Fibroblast of lung (primary cell): ENCODE measurements at places on chromosomes 5 and 9. TPM values are rescaled to one million over a fixed set of nuclear protein-coding genes. Genes with fewer than 3 reads are reported as not detected.

- DNase-seq, result peak; percentile 45
These were observed 1.4 kb downstream of the EFNA5 start for GRCh38 chr5:107669096-107670031.

DNA sequence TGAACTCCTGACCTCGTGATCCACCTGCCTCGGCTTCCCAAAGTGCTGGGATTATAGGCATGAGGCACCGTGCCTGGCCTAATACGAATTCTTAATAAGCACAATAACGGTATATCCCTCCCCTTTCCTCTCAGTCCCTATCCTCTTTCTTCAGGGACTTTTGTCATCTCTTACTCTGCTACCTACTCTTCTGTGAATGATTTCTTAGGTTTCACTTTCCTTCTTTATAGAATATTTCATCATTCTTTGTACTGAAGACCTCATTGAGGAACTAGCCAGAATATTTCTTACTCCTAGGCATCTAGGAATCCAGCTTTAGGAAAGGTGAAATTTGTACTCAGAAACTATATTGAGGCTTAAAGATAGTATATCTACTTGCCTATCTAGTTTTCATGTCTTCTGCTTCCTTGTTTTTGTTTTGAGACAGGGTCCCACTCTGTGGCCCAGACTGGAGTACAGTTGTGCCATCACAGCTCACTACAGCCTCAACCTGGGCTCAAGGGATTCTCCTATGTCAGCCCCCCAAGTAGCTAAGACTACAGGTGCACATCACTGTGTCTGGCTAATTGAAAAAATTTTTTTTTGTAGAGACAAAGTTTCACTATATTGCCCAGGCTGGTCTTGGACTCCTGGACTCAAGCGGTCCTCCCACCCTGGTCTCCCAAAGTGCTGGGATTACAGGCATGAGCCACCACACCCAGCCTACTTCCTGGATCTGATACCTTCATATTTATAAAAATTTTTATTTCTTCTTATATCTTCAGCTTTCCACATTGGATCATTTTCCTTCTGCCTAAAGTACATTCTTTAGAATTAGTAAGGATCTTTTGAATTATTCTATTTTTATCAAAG, 69.7 kb downstream of the GPBP1 start:
- DNase-seq, result no peak

The BAAT gene
- polyA plus RNA-seq, result 0.02 and 0.03 TPM in 2 replicates

- DNase-seq, result no peak
These were observed 139.1 kb upstream of the ADRA1B start for GRCh38 chr5:159777049-159777660.

GRCh38 chr5:134453016-134453415, 41.3 kb upstream of the CDKN2AIPNL start:
- DNase-seq, result no peak

The ACOT12 gene
- polyA plus RNA-seq, result 1.1 and 4.3 TPM in 2 replicates

GRCh38 chr9:34592895-34593601, 3.5 kb upstream of the CNTFR start:
- no peak for DNase-seq

GRCh38 chr5:93278896-93279295, 302.1 kb downstream of the NR2F1-AS1 start:
- DNase-seq, result peak; percentile 20
